ENCODE measurements at places on chromosomes 6 and 20. TPM values are rescaled to one million over a fixed set of nuclear protein-coding genes. Genes with fewer than 3 reads are reported as not detected.

- H3K4me1 ChIP-seq = peaks cover 12% of the 10 kb centered on the region
- DNase-seq = peak; percentile 68
- peaks cover 22% of the 10 kb centered on the region for H3K36me3 ChIP-seq
- H3K27me3 ChIP-seq = no peaks in the 10 kb centered on the region
Observed at GRCh38 chr6:143806282-143807102, 36.6 kb upstream of the LTV1 start.

DNA sequence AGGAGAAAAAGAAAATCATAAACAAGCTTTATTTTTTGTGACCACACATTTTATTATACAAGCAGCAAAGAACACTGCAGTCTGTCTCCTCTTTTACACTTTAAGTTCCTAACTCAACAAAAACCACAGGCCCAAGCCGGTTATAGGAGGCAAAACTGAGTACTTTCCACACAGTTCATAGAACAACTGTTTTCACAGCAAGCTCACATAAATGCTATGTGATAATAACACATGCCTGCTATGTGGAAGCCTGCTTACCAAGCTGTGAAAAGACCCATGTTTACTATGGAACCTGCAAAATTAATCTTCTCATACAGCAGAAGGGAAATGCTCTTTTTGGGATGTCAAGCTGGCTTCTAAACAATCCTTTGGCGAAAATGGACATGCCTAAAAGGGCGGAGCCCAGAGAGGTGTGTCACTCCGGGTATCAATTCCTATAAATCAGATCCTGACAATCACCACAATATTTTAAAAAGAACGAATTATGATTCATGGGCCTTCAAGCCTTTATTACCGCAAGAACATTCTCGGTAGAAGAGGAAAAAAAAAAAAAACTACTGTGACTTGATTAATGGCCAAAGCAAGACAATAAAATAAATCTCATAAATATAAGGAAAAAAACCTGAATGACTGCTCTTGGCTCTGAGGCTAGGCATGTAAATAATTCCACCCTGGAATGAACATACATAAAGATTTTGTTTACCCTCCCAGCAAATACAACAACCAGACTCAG lies 2.6 kb downstream of the TRERF1 start:
- no peaks in the 10 kb centered on the region for H3K27me3 ChIP-seq
- H3K27ac ChIP-seq = no peak overlapping the region
- no peak overlapping the region for H3K4me3 ChIP-seq

GRCh38 chr20:2386516-2387179 lies 5.9 kb downstream of the TGM6 start:
- H3K36me3 ChIP-seq = no peaks in the 10 kb centered on the region
- H3K4me1 ChIP-seq = no peaks in the 10 kb centered on the region
- no peak for DNase-seq

- no peak overlapping the region for H3K4me3 ChIP-seq
- no peaks in the 10 kb centered on the region for H3K27me3 ChIP-seq
- DNase-seq = no peak
- no peak overlapping the region for H3K27ac ChIP-seq
- no peaks in the 10 kb centered on the region for H3K4me1 ChIP-seq
- no peaks in the 10 kb centered on the region for H3K36me3 ChIP-seq
Observed at GRCh38 chr6:21915707-21916260, 322.2 kb downstream of the SOX4 start.

- DNase-seq = no peak
- H3K27me3 ChIP-seq = no peaks in the 10 kb centered on the region
- H3K4me3 ChIP-seq = no peak overlapping the region
- no peaks in the 10 kb centered on the region for H3K36me3 ChIP-seq
- H3K27ac ChIP-seq = no peak overlapping the region
Observed at GRCh38 chr20:32111156-32111686, 1.7 kb downstream of the TM9SF4 start.

- DNase-seq = no peak
- H3K36me3 ChIP-seq = no peaks in the 10 kb centered on the region
- H3K4me3 ChIP-seq = no peak overlapping the region
Observed at GRCh38 chr20:52921340-52921739, 50.8 kb upstream of the TSHZ2 start.

DNA sequence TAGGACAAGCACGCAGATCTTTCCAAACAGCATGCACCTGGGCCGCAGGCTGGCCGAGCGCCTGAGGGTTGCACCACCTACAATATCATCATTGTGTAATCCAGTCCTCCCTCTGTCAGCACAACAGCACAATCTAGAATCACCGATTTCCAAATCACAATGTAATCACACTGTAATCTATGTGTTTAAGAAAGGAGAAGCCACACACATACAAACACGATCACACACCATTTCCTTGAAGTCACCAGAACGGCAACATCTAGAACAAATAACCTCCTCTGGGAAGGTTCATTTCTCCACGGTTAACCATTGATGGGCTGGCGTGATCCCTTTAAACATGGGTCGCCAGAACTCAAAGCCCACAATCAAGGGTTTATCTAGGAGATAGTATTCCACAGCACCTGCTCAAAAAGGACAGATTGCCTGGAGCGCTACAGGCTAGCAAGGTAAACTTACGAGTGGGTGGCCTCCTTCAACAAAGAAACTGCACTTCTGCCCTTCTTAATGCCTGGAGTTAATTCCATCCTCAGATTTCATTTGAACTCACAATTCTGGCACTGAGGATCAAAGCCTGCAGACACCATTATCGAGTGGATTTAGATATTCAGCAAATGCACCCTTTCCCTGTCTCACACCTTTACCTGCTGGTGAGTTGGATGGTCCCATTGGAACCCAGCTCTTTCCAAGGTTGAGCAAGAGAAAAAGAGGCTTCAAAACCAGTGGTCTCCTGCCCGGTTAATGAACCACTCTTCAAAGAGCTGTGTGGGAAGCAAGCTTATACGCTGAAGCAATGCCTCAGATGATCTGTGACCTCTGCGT lies 83.8 kb upstream of the FOXQ1 start:
- no peaks in the 10 kb centered on the region for H3K4me1 ChIP-seq
- DNase-seq = no peak
- no peak overlapping the region for H3K27ac ChIP-seq
- H3K4me3 ChIP-seq = no peak overlapping the region

DNA sequence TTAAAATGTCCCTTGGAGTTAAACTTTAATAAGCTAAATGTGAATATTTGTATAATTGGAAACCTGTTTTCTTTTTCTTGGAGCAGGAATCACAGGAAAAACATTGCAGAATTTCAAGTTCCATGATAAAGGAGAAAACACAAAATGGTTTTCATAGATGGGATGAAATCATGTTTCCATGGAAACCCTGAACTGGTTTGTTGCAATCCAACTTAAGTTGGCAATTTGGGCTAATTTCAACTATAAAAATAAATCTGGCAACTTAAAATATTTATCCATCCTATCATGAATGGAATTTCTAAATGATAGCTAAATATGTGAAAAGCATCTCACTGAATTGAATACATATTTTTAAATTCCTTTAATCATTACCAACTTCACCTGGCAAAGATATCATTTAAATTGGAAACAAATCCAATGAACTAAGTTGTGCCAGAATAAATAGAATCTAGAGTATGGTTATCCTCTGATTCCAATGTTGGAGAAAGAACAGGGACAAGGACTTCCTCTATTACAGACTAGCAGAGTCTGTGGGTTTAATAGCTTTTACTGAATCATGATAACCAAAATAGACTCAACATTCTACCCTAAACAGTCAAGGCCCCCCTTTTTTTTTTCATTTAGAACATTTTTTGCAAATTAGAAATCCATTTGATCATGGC lies 33.2 kb downstream of the COL21A1 start:
- H3K27ac ChIP-seq = peak overlapping the region; percentile 2
- no peaks in the 10 kb centered on the region for H3K4me1 ChIP-seq
- DNase-seq = no peak
- no peaks in the 10 kb centered on the region for H3K36me3 ChIP-seq

DNA sequence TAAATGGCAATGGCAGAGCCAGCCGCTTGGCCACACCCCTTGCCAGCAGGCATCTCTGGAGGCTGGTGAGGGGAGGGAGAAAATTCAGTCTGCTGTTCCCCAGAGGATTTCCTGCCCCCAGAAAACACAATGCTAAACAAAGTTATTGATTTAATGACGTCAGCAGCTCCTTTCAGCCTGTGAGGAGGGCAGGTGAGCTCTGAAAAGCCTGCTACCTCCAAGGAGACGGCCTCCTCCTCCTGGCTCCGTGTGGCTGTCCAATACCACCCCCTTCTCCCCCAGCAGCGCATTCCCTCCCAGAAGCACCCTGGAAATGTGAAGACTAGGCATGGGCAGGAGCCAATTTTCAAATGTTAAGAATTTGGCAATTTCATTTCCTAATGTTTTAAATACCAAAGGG lies 393.1 kb downstream of the ZFAND3 start:
- DNase-seq = no peak
- peaks cover 26% of the 10 kb centered on the region for H3K4me1 ChIP-seq
- H3K4me3 ChIP-seq = no peak overlapping the region
- no peaks in the 10 kb centered on the region for H3K27me3 ChIP-seq

The BPI gene
- total RNA-seq = not detected

The SYNDIG1 gene
- 21.7 TPM for total RNA-seq

The LRRC73 gene
- 0.90 TPM for total RNA-seq

The VSX1 gene
- not detected for total RNA-seq
